D341Med (cell line): ENCODE measurements at places on chromosomes 7 and 10.

DNA sequence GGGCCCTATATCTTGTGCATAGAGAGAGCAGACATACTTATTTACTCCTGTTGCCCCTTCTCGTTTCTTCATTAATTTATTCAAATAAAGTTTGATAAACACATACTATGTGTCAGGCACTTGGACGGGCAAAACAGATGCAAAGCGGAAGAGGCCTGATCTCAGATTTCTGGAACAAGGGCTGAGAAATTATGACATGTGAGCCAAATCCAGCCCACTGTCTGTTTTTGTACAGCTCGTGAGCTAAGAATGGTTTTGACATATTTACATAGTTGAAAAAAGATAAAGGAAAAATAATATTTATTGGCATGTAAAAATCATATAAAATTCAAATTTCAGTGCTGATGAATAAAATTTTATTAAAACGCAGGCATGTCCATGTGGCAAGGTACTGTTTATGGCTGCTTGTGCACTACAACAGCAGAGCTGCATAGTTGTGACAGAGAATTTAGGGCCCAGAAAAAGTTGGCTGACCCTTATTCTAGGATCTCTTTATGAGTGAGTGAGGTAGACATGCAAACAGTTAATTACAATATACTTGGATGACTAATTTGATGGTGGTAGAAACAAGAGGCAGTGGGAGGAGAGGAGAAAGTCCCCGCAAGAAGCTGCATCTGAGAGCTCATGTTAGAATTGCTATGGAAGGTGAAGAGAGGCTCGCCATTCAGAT, 68.1 kb upstream of the ITPRID1 start:
- no peak for DNase-seq

- peak; percentile 45 for DNase-seq
These were observed 354.5 kb downstream of the TFEC start for GRCh38 chr7:115676080-115676479.

DNA sequence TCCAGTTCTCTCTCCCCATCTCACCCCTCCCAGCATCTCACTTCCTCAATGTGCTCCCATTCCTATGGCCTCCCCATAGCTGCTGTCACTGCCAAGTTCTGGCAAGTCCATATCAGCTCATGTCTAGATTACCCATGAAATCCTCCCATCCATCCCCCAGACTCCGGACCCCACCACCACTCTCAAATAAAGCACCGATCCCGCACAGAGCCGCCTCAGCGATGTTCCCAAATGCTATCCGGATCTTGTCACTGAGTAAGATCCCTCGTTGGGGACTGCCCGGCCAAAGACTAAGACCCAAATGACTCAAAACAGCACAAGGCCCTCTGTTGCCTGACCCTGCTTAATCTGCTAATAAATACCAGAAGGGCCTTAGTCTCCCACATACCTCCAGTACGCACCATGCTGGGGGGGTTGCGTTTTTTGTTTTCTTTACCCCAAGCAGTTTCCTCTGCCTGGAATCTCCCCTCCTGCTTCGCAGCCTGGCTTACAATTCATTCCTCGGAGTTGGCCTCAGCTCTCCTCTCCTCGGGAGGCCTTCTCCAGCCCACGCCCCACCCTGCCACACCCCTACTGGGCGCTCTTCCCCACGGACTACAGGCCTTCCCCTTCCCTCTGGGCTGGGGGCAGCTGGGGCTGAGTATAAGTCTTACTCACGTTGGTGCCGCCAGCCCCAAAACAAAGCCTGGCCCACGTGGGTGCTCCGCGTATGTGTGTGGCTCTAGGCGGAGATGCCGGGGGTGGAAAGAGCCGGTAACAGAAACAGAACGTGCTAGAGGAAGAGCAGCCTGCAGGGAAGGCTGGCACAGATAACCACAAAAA, 1.8 kb upstream of the DUSP5 start:
- peak; percentile 55 for DNase-seq

DNA sequence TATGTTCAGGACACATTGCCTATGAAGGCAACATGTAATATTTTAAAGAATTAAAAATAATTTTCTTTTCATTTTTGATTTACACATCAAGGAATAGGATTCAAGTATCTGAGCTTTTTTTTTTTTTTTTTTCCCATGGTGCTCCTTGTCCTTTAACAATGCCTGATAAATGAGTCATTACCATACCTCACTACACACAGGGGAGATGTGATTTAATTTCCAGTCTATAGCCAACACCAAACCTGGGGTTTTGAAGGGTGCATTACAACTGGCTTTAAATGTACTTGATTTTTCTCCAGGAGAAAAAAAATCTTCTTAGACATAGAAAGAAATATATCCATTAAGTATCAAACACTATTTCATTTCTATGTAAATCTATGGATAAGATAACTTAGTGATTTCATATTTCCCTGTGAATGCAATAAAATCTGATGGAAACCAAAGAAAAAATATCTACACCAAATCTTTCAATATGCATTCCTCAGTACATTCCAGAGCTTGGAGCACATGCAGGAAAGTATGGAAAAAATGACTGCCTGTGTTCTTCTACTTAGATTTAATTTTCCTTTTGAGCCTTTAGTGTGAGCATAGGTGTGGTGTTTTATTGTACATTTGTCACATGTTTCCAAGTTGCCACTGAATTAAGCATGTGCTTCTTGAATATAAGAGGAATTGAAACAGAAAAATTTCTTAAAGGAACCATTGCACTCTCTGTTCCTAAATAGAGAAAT, 204.8 kb upstream of the MEOX2 start:
- DNase-seq = no peak

DNA sequence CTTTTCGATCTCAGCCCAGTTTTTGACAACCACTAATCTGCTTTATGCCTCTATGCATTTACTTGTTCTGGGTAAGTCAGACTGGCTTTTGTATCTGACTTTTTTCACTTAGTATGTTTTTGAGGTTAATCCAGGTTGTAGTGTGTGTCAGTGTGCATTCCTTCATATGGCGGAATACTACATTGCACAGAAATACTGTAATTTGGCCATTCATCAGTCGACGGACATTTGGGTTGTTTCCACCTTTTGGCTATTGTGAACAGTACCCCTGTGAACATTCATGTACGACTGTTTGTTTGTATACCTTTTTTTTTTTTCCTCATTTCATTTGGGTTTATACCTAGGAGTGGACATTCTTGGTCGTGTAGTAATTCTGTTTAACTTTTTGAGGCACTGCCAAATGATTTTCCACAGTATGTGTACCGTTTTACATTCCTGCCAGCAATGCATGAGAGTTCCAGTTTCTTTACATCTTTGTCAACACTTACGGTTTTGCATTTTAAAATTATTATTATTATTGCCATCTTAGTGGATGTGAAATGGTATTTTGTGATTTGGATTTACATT, 57.4 kb downstream of the MKLN1 start:
- DNase-seq = no peak

- no peak for DNase-seq
These were observed 90.0 kb downstream of the C1GALT1 start for GRCh38 chr7:7272294-7272693.

- DNase-seq = no peak
These were observed 64.2 kb upstream of the MBL2 start for GRCh38 chr10:52836816-52837215.

DNA sequence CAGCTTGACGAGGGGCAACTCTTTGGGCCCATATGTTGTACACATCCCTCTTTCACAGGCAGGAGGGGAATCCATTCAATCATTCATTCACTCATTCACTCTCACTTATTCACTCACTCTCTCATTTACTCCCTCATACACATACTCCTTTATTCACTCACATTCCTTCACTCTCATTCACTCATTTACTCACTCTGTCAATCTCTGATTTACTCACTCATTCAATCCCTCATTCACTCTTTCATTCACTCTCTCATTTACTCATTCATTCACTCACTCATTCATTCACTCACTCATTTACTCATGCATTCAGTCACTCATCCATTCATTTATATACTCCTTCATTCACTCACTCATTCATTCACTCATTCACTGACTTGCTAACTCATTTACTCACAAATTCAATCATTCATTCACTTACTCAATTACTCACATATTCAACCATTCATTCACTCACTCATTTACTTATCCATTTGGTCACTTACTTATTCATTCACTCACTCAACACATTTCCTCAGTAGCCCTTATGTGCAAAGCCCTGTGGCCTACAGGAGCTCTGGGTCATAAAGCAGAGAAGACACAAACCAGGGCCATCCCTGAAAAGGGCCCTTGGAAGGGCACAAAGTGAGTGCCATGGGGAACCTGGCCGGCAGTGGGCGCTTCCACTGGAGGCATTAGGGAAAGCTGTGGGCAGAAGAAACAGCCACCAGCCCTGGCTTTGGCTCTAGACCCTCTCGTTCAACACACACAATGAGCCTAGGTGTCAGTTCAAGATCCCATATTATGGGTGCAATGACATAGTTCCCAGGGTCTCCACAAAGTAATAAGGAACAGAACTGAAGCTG, 26.0 kb downstream of the HIP1 start:
- DNase-seq = no peak

- DNase-seq = no peak
These were observed 371.9 kb downstream of the BMPER start for GRCh38 chr7:34277016-34277802.

DNA sequence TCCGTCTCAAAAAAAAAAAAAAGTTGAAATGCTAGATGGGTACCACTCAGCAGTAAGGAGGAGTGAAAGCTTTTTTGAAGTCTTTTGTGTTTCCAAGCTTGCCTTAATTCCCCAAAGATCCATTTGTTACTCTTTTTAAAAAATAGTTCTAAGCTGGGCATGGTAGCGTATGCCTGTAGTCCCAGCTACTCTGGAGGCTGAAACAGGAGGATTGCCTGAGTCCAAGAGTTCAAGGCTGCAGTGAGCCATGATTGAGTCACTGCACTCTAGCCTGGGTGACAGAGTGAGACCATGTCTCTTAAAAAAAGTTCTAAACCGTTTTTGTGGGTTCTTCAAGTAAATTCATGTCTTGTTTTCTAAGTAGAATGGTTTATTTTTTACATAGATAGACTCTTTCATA, 5.3 kb downstream of the TBC1D12 start:
- no peak for DNase-seq

DNA sequence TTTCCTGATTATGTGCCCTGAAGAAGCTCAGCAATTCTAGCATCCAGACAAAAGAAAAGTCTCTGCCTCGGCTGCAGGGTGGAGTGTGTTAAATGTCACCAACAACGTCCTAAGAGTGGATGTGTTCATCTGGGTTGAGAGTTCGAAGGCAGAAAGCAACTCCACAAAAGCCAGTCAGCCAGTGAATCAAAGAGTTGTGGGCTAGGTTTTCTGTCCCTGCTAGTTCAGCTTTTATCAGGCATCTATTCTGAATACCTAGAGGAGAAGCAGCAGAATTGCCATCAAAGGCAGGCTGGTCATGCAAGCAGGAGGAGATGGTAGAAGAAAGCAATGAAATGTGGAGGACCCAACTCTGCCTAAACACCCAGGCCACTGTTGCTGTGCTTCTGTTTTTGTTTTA, 205.2 kb downstream of the KLF6 start:
- DNase-seq = no peak

GRCh38 chr7:150738092-150738491, 874 bp downstream of the GIMAP5 start:
- DNase-seq = no peak

- DNase-seq = peak; percentile 76
These were observed 40.4 kb upstream of the BPGM start for GRCh38 chr7:134605978-134606923.

GRCh38 chr7:21550821-21551531, 8.1 kb downstream of the DNAH11 start:
- DNase-seq = no peak

DNA sequence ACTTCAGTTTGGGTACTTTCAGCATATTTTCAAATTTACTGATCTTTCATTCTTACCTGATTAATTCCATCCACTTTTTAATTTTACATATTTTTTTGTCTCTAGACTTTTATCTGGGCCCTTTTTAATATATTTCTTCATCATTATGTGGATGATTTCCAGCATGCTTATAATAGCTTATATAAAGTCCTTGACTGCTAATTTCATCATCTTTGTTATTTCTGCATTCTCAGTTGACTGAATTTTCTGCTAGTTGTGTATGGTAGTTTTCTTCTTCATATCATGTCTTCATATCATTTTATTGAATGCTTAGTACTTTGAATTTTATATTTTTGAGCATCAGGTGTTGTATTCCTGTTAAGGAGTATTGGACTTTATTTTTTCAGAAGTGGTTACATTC, 39.6 kb downstream of the STAM start:
- no peak for DNase-seq

- DNase-seq = no peak
These were observed 314.3 kb upstream of the ZMIZ1 start for GRCh38 chr10:78754269-78755062.

- DNase-seq = no peak
These were observed 22.6 kb downstream of the ARHGAP12 start for GRCh38 chr10:31906039-31906438.

DNA sequence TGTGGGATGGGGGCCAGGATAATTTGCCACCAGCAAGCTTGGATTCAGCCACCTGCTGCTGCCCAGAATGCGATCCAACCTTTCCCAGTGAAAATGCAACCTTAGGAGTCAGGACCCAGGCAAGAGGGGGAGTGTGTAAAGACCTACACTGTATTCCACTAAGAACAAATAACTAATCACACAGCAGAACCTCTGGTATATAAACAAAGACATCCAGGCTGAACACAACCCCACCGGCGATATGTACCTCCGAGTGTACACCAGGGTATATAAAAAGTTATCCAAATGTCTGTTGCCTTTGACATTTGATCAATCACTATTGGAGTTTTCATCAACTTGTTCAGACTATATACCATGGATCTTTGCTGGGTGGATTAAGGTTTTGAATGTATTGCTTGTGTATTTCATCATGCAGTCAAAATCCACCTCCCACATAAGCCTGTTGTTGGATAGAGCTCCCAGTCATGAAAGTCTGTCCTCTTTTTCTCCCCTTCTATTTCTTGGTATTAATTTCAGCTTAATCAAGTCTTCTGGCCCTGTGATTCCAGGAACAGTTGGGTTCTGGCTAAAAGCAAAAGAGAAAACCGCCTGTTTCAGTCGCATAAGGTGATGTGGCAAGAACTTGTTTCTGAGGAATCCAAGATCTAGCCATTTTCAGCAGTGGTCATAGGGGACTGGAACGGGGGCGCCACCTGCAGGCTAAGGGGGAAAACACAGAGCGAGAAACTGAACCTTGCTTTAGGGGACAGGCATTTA, 290.7 kb downstream of the CCDC3 start:
- DNase-seq = peak; percentile 75

DNA sequence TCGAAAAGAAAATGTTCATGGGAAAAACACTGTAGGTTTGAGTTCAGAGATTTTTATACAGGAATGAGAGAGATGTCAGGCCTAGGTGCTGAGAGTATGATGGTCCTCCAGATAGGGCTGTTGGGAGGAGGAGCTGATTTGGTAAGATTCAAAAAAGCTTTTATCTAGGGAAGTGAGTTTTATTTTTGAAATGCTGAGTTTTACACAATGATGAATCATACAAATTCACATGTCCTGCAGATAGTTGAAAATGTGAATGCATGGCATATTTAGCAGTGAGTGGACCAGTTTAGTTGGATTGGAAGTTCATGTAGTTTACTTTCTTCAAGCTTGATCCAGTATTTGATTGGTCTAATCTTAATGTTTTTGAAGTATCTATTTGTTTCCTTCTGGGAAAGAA, 154.8 kb downstream of the LRRC4 start:
- DNase-seq = no peak
